SW 1271 (cell line): ENCODE measurements at places on chromosomes 11 and 22.

GRCh38 chr11:66136752-66137123 is 66.7 kb downstream of the PACS1 start:
- DNase-seq = no peak

- DNase-seq = no peak
Measured at GRCh38 chr11:131218542-131218941, 151.9 kb upstream of the NTM start.

DNA sequence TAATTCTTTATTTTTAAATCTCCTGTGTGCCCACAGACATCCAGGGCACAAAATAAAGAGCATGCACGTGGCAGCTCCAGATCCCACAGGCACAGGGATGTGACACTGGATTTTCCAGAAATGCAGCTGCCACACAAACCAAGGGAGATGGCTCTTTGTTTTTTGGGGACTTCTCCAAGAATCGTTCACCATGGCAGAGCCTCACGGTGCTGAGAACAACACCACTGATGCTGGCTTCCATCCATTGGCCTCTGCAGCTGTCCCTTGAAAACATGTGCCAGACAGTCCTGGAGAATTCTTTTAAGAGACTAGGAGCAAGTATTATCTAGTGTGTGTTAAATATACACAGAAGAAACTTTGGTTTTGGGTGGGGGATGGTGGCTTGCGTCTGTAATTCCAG is 108.4 kb upstream of the SLC22A12 start:
- no peak for DNase-seq

DNA sequence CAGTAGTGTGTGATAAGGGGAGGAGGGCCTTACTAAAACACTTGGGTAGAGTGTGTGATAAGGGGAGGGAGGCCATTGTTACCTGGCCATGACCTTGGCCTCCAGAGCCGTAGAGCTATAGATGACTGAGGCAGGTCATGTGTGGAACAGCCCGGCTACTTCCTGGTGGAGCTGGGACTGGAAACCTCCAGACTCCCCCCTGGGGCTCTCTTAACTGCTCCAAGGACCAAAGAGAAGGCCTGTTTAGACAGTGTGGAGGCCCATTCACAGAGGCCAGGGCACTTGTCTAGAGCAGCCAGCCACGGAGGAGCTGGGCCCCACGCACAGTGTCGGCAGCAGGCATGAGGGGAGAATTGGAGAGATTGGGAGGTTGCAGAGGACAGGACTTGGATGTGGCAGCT is 12.5 kb upstream of the MICALL1 start:
- no peak for DNase-seq

GRCh38 chr11:42311514-42311913 is 852.1 kb upstream of the LRRC4C start:
- no peak for DNase-seq

GRCh38 chr11:86629045-86629706 is 43.2 kb downstream of the ME3 start:
- DNase-seq = no peak

DNA sequence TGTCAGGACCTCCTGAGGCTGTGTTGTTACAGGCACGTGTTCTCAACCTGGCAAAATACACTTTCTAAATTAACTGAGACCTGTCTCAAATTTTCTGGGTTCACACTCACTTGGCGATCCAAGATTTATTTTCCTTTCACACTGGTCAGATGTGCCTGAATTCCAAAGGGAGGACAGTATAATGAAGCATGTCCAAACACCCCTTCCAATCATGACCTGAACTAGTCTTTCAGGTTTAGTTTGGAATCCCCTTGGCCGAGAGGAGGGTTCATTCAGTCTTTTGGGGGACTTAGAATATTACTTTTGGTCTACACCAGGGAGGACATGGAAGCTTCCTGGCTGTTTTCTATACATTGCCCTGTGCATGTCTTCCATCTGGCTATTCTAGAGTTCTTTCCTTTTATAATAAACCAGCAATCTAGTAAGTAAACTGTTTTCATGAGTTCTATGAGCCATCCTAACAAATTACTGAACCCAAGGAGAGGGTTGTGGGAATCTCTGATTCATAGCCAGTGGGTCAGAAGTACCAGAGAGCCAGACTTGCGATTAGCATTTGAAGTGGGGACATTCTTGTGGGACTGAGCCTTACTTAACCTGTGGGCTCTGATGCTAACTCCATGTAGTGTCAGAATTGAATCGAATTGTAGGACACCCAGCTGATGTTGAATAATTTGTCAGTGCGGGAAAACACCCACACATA is 14.8 kb upstream of the TMEM216 start:
- no peak for DNase-seq

GRCh38 chr11:129943036-129943435 is 47.7 kb upstream of the NFRKB start:
- DNase-seq = no peak

DNA sequence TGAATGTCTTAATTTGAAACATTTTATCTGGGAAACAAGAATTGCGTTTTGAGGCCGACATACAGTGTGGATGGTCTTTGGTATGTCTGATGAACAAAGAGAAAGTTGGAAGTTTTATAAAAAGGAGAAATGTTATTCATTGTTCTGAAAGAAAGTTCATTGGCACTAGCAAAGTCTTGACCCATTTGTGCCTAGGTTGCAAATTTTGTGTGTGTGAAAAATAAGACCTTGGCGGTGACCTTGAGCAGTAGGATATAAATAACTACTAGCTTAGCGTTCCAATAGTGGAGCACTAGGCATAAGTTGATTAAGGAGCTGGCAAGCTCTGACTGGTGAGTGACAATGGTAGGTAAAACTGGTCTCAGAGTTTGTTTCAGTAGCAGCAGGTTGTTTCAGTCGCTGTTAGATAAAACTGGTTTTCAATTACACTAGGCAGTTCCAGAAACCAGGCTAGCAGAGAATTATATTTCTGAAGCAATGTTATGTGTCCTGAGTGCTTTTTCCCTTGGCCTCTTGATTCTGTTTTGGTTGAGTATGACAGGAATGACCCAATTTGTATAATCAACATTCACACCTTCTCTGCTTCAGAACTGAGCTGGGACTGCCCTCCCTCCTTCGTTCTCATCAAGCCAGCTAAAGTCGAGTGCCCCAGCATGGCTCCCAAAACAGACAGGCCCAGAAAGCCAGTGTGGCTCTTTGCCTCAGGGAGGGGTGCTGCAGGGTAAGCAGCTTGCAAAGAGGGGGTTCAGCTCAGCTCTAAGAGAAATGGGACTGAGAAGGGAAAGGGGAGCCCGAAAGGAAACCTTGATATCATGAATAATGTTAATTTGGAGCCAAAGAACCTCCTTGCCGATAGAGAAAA is 85.7 kb downstream of the NTM start:
- no peak for DNase-seq

DNA sequence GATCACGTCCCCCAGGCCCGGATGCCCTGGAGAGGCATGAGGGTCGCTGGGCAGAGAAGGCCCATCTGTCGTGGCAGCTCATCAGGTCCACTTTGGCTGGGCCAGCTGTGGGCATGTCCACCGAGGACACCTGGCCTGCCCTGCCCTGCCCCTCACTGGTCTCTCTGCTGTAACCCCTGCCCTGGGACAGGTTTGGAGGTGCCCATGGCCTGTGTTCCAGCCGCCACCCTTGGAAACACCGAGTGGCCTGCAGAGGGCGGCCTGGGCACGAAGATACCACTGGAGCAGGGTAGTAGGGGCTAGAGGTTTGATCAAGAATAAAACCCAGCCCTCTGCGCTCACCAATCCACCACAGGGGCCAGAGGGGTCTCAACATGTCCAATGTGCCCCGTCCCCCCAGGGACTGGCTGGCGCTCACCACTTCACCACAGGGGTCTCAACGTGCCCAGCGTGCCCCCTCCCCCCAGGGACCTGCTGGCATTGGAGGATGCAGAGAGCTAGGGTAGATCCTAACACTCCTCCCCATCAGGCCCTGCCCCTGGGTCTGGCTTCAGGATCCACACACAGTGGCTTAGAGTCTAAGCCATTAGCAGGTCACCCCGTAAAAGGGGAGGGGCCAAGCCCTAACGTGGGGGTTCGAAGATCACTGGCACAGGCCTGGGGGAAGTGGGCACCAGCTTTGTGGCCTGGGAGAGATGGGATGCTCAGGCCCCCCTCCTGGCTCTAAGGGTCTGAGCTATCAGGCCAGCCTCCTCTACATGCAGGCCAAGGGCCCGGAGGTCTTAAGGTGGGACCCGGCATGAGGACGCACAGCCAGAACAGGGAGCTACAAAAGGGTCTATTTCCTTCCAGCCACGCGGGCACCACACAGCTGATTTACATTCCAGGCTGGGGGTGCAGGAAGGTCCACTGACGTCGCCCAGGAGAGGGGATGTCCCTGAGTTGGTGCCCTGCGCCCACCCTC is 1.3 kb upstream of the HDAC10 start:
- no peak for DNase-seq

DNA sequence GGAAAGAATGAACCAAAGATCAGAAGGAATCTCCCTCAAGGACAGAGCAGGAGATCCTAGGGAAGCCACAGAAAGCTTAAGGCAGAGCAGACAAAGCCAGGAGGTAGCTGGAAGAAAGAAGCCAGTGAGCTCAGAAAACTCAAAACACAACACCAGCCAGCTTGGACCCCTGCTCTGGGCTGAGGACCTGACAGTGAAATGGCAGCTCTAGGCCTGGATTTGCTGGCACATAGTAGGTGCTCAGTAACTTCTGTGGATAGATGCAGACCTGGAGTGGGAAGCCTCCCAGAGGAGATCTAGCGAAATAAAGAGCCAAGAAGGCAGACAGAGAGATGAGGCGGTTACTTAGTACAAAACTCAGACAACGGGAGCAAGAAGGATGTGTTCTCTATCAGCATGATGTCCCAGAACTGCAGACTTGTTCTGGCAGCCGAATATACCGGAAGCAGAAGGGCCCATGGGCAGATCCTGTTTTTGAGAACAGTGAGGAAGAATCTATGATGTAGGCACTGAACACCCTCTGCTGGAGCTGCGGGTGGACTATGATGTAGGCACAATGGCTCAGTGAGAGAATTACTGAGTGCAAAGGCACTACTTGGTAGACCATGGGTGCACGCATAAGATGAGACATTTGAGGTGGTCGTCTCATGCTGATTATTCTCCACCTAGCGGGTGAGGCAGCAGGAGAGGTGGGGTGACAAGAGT is 4.8 kb downstream of the ROBO4 start:
- DNase-seq = no peak

GRCh38 chr11:128625746-128626145 is 38.4 kb upstream of the ETS1 start:
- DNase-seq = no peak

- DNase-seq = no peak
Measured at GRCh38 chr11:125627236-125627910, 2.4 kb downstream of the CHEK1 start.

- no peak for DNase-seq
Measured at GRCh38 chr11:129427816-129428406, 52.3 kb downstream of the BARX2 start.

- no peak for DNase-seq
Measured at GRCh38 chr22:27874185-27874584, 44.9 kb downstream of the PITPNB start.

- no peak for DNase-seq
Measured at GRCh38 chr11:115179636-115180035, 324.6 kb downstream of the CADM1 start.

DNA sequence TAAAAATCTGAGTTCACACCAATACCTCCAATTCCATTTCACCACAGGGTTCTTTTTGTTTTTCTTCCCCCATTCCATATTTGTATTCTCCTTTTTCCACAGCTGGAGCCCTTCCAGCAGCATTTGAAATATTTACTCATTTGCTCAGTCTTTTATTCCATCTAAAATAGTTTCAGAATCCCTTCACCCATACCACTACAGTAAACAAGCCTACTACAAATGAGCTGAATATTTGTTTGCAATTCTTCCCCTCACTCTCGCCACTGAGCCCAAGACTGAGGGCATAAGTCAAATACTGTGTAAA is 46.4 kb downstream of the ZNF143 start:
- DNase-seq = no peak

- DNase-seq = no peak
Measured at GRCh38 chr11:119396835-119397234, 15.3 kb upstream of the USP2 start.

DNA sequence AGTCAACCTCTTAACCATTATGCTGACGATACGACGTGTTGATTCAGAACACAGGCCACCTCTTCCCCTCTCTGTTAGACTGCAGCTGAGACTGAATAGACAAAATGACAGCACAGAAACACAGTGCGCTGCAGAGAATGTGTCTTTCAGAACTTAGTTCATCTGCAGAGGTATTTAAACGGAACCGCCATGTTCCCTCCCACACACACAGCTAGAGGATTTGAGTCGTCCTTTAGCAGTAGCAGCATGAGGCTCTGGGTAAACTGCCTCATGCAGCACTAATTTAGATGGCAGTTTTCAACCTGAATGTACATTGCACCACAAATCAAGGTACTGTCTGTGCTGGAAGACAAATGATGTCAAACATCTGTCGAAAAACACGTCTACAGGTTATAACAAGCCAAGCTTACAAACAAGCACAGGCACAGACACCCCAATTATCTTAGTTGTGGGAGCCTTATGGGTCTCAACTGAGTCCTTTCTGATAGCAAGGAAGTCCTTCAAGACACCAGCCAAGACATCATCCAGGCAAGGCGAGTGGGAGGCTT is 76.6 kb upstream of the LRRC4C start:
- DNase-seq = no peak

- DNase-seq = no peak
Measured at GRCh38 chr11:66659763-66660162, 17.9 kb downstream of the RBM4B start.

DNA sequence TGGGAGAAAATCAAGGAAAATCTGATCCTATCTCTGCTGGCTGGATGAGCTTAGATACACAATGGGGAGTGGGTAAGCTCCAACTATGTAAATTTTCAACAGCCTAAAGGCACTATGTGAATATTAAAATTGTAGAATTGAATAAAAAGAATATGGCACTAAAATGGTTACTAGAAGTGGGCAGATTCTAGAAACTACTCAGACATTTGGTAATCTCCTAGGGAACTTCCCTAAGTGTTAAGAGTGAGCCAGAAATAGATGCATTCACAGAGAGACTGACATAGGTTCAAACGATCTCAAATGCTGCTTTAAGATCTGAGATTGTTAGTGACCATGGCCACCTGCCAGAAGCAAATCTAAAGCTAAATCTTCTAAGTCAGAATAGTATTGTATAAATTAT is 4.3 kb upstream of the OR52E1 start:
- no peak for DNase-seq

DNA sequence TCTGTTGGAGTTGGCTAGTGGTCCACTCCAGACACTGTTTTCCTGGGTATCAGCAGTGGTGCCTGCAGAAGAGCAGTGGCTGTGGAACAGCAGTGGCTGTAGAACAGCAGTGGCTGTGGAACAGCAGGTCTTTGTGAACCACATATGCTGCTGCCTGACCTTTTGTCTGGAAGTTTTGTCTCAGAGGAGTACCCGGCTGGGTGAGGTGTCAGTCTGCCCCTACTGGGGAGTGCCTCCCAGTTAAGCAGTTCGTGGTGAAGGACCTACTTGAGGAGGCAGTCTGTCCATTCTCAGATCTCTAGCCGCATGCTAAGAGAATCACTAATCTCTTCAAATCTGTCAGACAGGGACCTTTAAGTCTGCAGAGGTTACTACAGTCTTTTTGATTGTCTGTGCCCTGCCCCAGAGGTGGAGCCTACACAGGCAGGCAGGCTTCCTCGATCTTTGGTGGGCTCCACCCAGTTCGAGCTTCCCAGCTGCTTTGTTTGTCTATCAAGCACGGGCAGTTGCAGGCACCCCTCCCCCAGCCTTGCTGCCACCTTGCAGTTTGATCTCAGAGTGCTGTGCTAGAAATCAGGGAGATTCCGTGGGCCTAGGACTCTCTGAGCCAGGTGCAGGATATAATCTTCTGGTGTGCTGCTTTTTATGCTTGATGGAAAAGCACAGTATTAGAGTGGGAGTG is 89.1 kb upstream of the TRIM48 start:
- no peak for DNase-seq

- DNase-seq = no peak
Measured at GRCh38 chr11:47928426-47928825, 51.9 kb upstream of the PTPRJ start.

GRCh38 chr11:91129596-91129995 is 906.7 kb upstream of the CHORDC1 start:
- DNase-seq = no peak
